ENCODE measurements at places on chromosomes 5 and 9.
A peak's percentile ranks its signal among the peaks of the same experiment; 100 is the strongest.

- no peak for DNase-seq
Measured at GRCh38 chr9:113742878-113743277, 133.2 kb upstream of the ZNF618 start.

GRCh38 chr5:78808380-78808779 is 159.8 kb upstream of the LHFPL2 start:
- DNase-seq = no peak

GRCh38 chr9:135794057-135794335 is 92.0 kb downstream of the KCNT1 start:
- DNase-seq = no peak

DNA sequence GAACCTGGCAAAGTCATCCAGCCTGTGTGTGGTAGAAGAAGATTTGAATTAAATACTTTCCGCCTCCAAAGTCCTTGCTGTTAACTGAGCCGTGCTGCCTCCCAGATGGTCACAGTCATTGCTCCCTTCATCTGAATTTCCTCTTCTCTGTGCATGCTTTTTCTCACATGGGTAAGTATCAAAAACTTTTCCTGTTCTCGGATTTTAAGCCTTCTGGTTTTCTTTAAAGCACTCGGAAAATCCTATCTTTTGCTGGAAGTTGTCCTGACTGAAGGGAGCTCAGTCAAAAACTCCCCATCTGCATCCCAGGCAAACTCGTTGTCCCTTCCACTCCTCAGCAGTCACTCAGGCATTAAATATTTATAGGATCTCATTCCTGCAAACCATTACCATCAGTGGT is 290.0 kb upstream of the PIK3R1 start:
- no peak for DNase-seq

DNA sequence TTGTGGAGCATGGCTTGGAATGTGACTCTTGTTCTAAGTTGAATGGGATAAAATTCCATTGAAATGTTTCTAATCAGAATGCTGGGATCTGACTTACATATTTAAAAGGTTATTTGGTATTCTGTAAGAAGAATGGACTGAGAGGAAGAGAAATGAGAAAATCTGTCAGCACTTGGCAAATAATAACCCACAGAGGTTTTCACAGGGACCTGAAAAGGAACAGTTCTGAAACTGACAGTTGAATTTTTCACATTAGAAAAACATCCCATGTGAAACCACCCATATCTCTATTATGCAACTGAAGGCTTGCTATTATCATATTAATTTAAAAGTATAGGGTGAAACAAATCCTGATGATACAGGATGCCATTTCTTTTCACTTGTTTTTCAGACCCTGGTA is 302.7 kb downstream of the EPB41L4A start:
- no peak for DNase-seq

- no peak for DNase-seq
Measured at GRCh38 chr5:17897776-17898175, 263.5 kb downstream of the TAF11L14 start.

DNA sequence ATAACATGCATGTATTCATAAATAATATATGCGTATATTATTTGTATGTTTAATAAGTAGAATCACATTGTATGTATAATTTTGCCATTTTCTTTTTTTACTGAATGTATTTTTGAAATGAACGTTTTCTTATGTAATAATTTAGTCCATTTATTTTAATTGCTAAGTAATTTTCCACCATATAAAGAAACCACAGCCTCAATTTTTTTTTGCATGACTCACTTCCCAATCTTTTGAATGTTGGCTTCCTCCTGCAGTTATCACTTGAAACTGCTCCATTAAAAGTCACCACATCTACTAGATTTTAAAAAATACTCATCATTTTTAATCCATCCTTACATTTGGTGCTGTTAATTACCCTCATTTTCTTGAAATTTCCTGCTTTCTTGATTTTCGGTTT is 363.3 kb upstream of the MEF2C start:
- no peak for DNase-seq

DNA sequence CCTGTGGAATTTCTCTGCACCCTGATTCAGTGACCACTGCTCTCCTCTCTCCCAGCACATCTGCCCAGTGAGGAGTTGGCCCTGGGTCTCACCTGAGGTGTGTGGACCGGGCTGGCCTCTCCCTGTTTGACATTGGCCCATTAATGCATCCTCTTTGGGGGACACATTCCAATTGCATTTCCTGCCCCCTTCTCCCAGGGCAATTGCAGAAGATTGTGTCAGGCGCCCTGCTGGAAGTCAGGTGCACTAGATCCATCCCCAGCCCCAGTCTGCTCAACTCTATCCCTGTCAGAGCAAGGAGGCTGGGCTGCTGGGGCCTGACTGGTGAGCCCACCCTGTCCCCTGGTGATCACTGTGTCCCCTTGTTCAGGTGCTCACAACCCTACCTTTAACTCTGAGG is 84.5 kb downstream of the LMX1B start:
- DNase-seq = no peak

GRCh38 chr9:87146933-87147332 is 199.6 kb upstream of the GAS1 start:
- DNase-seq = no peak

DNA sequence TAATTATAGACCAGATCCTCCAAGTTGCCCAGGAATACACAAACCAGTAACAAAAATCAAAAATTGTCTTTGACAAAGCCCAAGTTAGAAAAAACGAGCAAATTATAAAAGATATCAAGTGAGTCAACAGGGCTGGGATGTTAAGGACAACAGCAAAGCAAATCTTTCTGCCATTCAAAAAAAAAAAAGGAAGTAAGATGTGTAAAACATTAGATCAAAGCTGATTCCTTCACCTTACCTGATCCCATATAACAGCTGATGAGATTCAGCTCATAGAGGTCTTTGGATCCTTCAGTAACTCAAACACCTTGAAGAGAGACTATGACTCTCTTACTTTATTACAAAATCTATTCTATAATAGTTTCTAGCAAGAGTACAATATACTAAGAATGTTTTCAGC is 100.9 kb downstream of the STRBP start:
- no peak for DNase-seq

DNA sequence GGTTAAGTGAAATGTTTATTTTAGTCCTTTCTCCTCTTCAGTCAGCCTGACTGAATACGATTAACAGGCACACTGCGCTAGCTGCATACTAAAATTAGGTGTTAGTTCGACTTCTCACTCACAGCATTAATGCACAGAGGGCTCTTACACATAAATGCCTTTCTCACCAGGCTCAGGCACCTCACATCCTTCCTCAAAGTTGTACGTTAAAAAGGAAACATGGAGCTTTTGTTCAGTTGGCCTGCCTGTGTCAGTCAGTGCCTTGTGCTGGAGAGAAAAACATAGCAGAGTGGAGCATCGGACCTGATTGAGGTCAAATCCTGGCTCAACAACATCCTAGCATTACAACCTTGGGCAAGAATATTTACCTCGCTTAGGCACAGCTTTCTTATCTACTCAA is 236.0 kb upstream of the ZNF462 start:
- no peak for DNase-seq

DNA sequence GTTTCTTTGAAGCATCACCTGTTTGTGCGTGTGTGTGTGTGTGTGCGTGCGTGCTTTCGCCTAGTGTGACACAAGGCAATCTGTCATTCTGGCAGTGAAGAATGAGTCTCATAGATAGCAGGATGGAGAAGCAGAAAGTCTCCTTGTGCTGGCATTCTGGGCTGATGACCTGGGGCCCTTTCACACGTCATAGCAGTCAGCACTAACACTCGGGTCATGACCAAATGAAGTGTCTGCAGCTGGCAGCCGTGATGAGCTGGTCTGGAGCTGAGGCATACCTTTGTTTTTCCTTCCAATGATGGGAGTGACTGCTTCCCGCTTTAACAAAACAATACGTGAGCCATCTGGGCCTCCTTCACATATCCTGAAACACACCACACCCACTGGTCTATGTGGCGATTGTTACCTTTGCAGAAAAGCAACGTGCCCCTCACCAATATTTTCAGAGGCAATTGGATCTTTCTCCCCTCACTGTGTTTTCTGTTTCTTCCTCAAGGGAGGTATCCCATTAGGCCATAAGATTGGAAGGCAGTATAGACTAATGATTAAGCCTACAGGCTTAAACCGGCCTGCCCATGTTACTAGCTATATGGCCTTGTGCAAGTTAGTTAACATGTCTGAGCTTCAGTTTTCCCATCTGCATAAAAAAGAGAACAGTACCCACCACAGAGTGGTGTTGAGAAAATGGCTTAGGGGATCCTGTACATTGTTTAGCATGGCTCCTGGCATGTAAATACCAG is 88.8 kb downstream of the SREK1 start:
- DNase-seq = no peak

- no peak for DNase-seq
Measured at GRCh38 chr5:122367456-122367855, 55.4 kb downstream of the SNCAIP start.

DNA sequence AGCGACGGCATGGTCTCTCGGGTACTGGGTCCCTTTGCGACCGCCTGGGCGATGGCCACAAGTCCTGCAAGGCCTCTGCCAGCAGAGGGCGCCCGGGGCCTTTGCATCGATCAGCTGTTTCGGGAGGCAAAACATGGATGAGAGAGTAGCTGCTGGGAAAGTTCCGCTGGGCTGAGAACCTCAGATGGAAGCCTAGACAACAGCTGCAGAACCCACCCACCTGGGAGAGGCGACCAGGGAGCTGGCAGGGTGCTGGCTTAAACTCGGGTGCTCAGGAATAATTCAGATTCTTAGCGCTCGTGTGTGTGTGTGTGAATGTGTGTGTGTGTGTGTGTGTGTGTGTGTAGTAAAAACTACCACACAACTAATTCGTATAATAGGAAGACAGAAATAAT is 50.0 kb downstream of the TRIM32 start:
- DNase-seq = peak; percentile 1

- DNase-seq = no peak
Measured at GRCh38 chr5:132662004-132662401, 4.0 kb downstream of the IL13 start.

DNA sequence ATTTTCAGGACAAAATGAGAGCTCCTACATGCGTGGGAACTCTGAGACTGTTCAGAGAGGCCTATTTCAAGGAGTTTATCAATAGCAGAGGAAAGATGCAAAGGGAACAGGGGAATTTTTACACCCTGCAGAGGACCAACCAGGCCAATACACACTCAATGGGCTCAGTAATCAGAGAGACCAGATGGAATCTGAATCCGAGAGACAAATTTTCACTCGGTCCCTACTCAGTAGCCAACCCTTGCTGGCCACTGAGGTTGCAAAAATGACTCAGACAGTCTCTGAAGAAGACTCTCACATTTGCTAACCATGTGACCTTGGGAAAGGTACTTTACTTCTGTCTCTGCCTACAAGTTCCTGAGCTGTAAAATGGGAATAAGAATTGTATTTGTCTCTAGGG is 479.4 kb downstream of the CDK5RAP2 start:
- DNase-seq = no peak

DNA sequence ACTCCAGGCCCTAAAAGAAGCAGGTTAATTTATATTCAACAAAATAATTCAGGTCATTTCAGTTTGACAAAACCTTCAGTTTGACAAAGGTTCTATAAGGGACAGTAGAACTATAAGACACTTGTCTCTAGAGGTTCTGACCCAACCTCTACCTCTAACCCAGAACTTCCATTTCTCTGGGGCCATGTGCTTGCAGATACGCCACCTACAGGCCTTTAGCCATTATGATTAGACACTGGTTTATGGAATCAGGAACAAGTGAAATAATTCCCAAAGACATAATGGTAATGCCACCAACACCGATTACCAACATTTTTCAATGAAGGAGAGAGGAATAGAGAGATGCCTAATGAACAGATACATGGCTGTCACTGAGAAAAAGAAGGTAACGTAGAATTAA is 733.9 kb downstream of the PRELID2 start:
- no peak for DNase-seq

DNA sequence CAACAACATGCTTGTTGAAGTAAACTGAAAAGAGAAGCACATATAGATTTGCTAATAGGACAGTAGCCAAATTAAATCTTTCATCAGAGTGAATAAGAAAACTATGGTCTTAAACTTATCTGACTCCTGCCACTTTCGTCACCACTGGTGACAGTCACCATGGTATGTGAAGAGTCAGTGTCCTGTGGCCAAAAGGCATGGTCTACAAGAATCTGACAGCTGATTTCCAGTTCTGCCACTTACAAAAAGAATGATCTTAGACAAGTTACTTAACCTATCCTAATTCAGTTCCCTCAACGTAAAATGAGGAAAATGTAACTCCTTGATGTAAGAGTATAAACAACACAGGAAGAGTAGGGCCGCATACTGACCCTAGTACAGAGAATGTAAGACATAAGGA is 102.0 kb downstream of the LPAR1 start:
- no peak for DNase-seq

GRCh38 chr5:136766456-136766855 is 401.1 kb upstream of the TRPC7 start:
- no peak for DNase-seq

- no peak for DNase-seq
Measured at GRCh38 chr5:60677850-60678664, 21.9 kb downstream of the DEPDC1B start.

DNA sequence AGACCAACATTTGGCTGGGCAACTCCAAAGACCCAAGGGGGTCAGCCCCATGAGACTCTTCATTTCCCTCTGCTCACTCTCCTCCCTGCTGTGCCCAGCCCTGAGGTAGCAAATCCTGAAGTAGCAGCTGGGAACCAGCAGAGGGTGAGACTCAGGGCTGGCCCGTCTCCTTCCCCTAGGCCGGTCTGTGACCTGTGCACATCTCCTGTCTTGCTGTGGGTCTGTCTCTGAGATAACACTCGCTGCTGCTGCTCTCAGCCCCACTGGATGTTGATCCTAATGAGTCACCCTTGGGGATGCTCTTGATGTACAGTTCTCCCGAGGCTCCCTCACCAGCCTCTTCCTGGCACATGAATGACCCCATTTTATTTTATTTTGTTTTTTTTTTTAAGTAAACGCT is 7.3 kb upstream of the OR2V1 start:
- no peak for DNase-seq

DNA sequence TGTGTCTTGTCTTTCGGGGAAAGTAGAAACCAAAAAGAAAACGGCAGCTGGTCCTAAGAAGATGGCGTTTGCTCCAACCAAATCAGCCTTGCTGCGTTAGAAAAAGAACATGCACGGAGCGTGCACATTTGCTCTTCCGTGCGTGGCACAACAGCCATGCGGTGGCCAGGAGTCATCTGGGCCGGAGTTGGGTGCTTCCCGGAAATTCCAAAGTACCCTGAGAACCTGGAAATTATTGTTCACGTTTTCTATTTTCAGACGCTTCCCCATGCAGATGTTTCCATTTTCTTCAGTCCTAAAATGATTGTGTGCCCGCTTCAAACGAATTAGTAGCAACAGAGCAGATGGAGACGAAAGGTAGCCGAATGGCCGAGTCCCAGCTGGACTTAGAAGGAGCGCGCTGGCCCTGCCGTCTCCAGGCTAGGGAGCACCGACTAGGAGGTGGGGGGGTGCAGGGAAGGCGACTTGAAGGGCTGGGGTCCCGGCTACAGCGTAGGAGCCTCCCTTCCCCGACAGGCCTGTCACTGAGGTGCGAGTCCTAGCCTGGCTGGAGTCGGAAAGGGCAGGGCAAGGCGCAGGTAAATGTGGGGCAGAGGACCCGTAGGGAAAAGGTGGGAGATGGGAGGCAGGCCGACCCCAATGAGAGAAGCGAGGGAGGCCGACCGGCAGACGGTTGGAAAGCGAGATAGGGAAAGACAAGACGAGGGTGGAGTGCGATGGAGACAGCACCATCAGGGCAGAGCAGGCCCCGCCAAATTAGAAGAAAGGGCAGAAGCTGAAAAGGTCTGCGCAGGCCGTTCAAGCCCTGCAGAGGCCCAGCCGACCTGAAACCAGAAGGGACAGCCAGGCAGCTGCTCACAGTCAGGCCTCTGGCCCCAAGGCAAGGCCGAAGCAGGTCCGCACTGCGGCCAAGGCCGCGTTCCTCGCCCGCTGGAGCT is 1.4 kb downstream of the BARX1 start:
- no peak for DNase-seq

- DNase-seq = no peak
Measured at GRCh38 chr5:176994460-176995121, 12.0 kb downstream of the UIMC1 start.
